AG09309 (cell line): ENCODE measurements at places on chromosomes 1 and 21.

- no peak for DNase-seq
Observed at GRCh38 chr21:46674430-46675007, 39.0 kb downstream of the PRMT2 start.

- peak; percentile 50 for DNase-seq
Observed at GRCh38 chr1:85134583-85135391, 66.0 kb downstream of the SYDE2 start.

- no peak for DNase-seq
Observed at GRCh38 chr1:179129702-179130473, 48.0 kb downstream of the TOR3A start.

GRCh38 chr1:93575621-93576284, 105.9 kb downstream of the BCAR3 start:
- no peak for DNase-seq

DNA sequence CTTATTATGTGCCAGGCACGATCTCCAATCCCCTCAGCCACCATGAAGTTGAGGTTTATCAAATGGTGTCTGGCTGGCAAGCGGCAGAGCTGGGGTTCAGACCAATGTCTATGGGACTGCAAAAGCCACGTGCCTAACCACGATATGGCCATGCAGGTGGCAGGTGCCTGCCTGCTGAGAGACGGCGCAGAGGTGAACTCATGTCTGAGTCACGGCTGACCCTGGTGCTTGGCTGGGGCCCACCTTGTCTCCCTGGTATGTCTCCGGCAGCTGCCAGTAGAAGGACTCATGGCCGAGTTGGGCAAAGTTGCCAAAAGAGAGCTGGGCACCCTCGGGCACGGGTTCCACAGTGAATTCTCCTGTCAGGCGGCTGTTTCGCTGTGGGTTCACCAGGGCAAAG, 59.9 kb downstream of the LDLRAD2 start:
- DNase-seq = no peak

GRCh38 chr1:21756393-21757089, 26.4 kb downstream of the USP48 start:
- no peak for DNase-seq

GRCh38 chr1:36913484-36914060, 120.7 kb downstream of the GRIK3 start:
- no peak for DNase-seq

- DNase-seq = no peak
Observed at GRCh38 chr1:167776151-167776550, 54.4 kb downstream of the MPZL1 start.

GRCh38 chr1:203993256-203993655, 79.7 kb upstream of the SOX13 start:
- DNase-seq = no peak

GRCh38 chr1:177790566-177790965, 179.3 kb downstream of the SEC16B start:
- DNase-seq = no peak

DNA sequence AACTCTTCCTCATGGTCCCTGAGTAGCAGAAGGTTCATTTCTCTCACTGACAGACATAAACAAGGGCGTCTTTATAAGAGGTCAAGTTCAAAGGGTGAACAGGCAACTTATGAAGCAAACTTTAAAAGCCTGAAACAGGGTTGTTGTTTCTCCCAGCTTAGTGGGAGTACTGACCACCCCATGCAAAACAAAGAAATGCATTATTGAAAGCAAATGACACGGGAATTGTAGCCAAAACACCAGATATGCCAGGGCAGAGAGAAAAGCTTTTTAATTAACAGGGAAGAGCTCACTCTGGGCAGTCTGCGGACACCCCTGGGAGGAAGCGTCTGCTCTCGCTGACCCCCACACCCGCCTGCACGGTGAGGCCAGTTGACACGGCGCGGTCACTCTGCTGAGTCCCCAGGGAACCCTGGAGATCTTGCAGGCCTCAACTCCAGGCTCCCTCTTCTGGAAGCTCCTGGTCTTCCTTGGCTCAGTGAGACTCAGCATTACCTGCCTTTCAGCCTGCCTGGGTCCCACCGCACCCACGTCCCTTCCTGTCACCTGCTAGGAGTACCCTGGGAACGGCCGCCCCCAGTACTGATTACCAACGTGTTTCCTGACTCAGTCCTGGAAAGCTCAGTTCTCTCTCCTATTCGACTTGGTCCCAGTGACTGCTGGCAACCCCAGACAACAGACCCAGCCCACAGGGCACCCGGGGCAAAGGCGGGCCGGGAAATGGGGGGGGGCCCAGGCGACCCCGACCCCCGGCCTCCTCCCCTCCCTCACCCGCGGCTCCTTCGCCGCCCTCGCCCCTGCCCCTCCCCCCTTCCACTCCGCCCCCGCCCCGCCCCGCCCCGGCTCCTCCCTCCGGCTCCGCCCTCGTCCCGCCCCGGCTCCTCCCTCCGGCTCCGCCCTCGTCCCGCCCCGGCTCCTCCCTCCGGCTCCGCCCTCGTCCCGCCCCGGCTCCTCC, 972 bp downstream of the CFAP410 start:
- no peak for DNase-seq

DNA sequence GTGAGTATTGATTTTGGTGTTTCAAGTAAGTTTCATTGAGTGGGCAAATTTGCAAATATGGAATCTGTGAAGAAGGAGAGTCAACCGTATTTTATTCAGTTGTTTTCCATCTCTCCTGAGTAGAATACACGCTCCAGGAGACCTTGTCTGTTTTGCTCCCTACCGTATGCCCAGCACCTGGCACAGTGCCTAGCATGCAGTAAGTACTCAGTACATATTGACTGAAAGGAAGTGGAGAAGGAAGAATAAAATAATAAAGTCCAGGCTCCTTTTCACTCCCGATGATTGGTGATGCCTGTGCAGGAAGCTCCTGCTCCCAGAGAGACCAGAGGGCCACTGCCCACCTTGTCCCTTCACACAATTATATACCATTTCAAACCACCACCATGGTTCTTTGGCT, 59.4 kb upstream of the NEK2 start:
- DNase-seq = no peak

DNA sequence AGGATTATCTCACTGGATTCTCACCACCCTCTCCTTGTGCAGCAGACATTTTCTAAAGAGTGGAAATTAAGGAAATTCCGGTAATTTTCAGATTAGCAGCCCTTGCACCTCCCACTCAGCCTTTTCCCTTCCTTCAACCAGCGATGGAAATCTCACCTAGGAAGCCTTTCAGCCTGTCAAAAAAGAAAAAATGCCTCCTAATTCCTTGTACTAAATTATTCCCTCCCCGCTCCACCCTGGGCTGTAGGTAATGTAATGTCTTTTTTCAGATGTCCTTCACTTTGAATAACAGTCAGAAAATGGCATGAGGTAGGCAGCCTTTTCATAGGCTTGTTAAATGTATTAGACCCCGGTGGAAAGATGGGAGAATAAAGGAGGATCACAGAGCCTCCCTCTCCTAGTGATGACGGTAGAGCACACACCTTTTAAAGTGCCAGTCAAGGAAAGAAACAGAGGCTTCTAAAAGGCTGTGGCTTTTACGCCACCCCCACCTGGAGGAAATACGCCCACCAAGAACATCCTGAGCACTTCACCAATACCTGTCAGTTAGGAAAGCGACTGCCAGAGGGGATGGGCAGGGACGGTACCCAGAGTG, 62.8 kb upstream of the NEK2 start:
- no peak for DNase-seq

DNA sequence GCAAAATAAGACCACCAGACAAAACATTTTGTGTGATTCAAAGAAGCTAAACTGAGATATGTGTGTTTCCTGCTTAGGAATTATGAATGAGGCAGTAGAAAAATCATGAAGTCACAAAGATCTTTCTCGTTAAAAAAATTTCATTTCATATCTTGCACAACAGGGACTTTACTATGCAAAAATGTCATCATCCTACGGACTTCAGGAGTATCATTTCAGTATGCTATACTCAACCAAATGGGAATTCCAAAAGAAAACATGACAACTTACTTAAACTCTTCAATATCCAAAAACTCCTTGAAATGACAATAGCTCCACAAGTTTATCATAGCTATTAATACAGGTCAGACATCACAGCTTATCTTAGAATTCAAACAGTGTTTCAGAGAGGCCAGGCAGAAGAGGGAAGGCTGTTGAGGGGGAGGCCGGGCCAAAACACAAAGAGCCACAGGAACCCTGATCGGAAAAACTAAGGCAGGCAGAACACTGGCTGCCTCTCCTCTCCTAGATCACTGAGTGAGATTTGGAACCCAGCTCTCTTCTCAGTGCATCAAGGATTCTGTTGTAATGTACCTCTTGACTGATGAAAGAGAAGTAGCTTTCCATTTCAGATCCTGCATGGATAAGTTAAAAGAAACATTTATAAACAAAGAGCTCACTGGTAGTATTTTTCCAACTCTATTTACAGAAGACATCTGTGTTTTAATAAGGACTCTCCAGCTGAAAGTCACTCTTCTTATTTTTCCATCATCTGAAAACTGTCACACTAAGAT, 66.9 kb downstream of the TESK2 start:
- no peak for DNase-seq

DNA sequence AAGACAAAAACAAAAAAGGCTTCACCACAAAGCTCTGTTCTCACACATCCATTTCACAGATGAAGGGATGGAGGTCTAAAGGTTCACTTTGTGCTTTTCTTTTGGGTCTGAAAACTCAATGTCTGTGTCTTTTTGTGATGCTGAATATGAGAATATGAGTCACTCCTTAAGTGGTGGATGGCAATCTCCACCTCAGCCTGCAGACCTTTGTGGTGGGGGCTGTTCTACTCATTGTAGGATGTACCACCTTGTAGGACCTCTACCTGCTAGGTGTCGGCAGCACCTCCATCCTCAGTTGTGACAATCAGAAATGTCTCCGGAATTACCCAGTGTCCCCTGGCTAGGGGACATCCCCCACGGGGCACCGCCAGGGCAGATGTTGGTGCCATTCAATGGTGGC, 42.8 kb downstream of the UBASH3A start:
- DNase-seq = no peak

- DNase-seq = no peak
Observed at GRCh38 chr1:100879422-100879821, 15.2 kb downstream of the EXTL2 start.

DNA sequence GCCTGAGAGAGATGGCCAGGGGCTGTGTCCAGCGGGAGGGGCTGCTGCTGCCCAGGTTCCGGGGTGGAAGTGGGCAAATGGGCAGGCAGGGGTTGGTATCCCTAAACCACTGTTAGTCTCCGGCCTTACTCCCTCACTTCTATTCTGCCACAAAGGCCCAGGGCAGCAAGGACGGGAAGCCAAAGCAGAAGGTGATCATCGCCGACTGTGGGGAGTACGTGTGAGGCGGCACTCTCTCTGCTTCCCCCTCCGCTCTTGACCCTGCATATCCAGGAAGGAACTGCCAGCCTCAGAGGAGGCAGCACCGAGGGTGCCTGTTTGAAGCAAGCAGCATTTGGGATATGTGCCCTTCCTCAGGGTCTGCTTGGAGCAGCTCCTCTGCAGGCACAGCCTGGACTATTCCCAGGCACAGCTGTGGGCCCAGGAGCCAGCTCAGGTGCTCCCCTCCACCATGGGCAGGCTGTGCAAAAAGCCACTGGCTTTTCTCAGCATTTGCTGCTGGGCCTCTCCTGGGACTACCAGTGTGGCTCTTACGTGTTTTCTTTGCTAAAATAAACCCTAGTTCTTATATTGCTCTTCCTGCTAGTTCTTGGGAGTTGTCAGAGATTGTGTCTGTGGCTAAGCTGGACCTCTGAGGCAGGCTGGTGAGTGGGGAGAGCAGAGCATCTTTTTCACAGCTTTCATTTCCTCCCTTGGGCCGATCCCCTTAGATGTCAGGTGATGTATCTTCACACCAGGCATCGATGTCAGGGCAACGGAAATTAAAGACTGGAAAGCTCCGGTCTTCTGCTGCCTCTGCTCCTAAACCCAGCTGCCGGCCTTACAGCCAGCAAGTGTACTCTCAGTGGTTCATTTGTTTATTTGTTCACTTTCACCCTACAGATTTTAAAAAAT, 14.7 kb downstream of the PPIE start:
- DNase-seq = no peak

DNA sequence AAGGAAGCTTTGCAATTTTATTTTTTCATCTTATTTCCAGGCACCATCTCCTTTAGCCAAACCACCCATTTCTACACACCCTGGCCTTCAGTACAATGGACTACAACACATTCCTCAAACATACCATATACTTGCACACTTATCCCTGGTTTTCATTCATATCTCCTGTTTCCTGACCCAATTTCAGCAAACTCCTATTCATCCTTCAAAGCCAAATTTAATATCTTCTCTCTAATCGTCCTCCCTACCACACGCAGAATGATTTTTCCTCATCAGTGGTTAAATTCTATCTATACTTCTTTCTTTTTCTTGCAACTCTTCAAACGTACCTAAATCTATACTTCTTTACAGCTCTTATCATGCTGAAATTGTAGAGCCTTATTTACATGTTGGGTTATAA, 2.9 kb downstream of the DENND2C start:
- no peak for DNase-seq

GRCh38 chr1:44401256-44402228, 3.5 kb upstream of the RNF220 start:
- DNase-seq = no peak

GRCh38 chr1:78003070-78003746, 1.5 kb upstream of the DNAJB4 start:
- DNase-seq = no peak

DNA sequence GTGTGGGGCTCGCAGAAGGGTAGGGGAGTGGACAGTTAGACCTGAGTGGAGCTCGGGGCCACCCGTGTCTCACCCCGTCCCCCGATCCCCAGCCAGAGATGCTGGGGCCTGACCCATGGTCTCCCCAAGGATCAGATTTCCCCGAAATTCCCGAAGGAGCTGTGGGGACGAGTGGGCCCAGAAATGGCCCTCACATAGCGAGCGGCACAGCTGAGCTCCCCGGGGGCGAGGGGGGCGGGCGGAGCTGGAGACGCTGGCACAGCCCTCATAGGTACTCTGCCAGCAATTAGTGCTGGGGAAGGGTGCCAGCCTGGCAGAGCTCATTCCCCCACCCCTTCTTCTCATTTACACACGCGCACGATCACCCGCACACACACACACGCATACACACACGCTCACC, 9.2 kb downstream of the CASZ1 start:
- DNase-seq = no peak

DNA sequence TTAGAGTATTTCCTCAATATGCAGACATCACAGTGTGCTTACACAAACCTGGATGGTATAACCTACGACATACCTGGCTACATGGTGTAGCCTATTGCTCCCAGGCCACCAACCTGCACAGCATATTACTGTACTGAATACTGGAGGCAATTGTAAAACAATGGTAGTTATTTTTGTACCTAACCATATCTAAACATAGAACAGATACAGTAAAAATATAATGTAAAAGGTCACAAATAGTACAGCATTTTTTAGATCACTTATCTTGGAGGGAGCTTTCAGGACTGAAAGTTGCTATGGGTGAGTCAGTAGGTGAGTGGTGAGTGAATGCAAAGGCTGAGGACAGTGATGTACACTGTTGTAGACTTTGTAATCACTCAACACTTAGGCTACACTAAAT, 492.3 kb downstream of the MRPL39 start:
- no peak for DNase-seq
